Stimulated activated CD8-positive, alpha-beta memory T cell treated with anti-CD3 and anti-CD28 coated beads, Interleukin-7, amount 100 ng/mL, for 1 hour (primary cell): ENCODE measurements at places on chromosomes 4 and X.
A peak's percentile ranks its signal among the peaks of the same experiment; 100 is the strongest.

DNA sequence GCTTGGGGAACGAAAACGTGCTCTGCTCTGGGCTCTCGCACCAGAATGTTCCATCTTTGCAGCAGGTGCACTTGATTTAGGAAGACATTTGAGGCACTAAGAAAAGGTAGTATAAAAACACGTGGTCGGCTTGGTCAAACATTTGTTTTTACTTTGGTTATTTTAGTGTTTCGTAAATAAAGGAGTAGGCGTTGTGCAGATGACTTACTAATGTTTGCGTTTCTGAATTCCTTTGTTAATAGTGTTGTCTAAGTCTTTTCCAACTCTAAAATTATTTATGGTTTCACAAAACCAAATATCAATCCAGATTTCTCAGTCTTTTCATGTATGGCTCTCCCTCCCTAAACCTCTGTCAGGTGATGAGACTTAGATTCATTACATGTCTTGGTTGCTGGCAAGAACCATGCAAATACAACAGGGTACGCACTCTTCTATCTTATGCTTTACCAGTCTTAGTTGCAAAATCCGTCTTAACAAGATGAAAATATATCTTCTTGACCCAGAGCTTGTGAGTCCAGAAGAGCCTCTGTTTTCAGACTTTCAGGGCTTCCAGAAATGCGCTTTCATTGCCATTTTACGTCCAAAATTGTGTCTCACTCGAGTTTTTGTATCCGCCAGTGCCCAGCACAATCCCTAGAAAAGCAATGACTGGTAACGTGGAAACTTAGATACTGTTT, 686 bp downstream of the MTHFD2L start:
- DNase-seq, result no peak

DNA sequence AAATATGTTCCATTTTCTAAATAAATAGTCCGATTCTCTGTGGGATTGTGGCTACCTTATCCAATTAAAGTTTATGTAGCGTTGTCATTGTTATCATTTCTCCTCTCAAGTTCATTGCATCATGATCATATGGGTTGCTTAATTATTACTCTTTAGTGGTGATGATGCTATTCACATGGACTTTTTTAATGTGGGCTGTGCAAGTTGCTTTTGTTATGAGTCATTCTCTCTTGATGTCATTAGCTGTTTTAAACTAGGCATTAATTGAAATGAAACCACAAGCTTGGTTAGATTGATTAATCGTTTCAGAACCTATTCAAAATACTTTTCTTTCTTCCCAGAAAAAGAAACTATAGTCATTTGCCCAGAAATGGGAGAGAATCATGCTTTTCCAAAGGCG, 38.2 kb downstream of the NHS start:
- no peak for DNase-seq

DNA sequence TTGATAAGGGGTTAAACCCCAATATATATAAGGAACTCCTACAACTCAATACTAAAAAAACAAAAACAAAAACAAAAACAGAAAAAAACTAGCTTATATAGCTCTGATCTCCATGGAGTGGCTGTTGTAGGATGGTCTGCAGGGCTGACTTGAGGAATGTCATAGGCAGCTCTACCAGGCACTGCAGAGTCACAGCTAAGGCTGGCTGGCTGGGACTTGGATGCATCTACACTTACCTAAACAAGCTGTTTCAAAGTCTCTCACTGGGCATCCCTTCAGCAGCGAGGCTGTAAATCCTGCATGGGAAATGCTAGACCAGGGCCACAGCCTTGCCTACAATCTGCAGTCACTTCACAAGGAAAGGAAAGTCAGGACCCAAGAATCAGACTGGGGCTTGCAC, 61.3 kb downstream of the HOPX start:
- DNase-seq, result no peak

GRCh38 chr4:183263787-183264386, 56.2 kb downstream of the CLDN22 start:
- no peak for DNase-seq

- DNase-seq, result no peak
Observed at GRCh38 chrX:107728371-107729099, 47.1 kb downstream of the TSC22D3 start.

GRCh38 chr4:7750972-7751371, 188.7 kb downstream of the AFAP1 start:
- DNase-seq, result no peak

DNA sequence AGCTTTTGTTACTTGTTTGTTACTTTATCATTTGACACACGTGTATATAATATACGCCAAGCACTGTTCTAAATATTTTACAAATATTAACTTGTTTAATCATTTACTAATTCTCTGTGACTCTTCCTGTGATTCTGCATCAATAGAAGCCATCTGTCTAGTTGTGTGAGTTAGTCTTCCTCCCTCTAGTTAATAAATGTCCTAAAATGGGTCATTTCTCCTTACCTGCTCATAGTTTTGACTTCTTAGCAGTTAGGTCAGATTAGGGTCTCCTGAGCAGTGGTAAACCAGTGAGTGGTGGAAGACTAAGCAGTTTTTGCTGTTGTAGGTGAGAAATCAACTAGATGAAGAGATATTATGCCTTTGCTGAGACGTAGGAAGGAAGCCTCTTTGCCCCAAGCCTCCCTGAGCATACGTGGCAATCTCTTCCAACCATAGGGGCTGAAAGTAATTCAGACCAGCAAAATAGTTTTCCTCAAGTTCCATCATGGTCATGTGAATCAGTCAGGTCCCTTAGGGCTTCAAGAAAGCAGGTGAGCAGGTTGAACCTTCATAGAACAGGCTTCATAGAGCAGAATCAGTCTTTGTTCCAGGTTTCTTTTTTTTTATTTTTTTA, 38.7 kb upstream of the THOC2 start:
- DNase-seq, result no peak

DNA sequence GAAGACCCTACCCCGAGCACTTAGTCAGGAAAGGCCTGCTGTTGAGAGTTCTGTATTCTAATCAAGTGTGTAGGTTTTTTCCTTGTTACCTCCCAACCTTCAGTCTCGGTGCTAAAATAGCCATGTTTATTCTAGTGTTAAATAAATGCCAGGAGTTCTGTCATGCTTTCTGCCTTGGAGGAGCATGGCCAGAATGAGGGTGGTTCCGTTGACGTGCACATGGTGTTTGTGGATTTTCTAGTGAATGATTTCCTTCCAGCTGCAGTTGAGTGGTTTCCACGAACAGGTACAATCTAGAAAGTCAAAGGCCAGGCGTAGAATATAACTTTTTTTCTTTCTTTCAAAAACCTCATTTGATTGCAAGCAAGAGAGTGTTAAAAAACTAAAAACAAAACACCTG, 21.0 kb downstream of the TRMT44 start:
- DNase-seq, result no peak

GRCh38 chrX:153494061-153494460, 719 bp upstream of the BGN start:
- no peak for DNase-seq

DNA sequence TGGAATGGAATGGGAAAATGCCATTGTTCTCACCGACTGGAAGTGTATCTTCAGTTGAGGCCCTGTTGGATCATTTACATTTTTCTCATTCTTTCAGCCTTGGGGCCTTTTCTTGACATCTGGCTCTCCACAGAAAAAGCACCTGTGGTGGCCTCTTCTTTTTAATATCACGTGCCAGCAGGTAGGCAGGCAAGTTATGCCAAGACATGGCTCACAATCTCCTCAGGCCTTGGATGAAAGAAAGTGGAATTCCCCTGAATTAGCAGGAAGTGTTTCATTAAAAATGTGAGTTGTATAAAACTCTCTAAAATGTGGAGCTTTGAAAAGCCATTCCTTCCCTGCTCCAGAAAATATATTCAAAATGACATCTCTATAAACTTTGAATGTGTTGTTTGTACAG, 122.1 kb downstream of the FRAS1 start:
- no peak for DNase-seq

GRCh38 chr4:85376285-85376684, 98.7 kb upstream of the ARHGAP24 start:
- DNase-seq, result no peak

- DNase-seq, result no peak
Observed at GRCh38 chr4:64935469-64936001, 526.3 kb upstream of the TECRL start.

DNA sequence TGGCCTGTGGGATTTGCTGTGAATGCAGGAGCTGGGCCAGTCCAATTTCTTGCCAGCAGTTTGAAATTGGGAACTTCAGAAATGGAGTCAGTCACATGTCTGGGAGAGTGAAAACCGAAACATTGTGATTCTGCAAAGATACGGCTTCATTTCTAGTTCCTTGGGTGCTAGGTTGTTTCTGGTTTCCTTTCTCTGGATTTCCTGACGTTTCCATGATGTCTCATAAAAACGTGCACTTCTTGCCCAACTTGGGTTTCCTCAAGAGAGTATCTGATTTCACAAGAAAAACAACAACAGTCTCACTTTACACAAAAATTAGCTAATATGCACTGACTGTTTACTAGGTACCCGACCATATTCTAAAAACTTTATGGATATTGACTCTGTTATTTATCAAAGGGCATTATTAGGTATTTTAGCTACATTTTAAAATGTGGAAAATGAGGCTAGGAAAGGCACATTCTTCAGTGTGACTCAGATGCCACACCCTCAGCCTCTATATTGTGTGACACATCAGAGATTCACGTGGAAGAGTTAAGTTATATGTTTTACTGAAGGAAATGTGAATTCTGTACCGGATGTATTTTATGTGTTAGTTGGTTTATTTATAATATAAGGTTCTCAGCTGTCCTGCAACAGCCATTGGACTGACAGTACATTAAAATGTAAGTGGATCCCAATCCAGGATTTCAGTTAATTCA, 225.0 kb upstream of the PUDP start:
- no peak for DNase-seq

DNA sequence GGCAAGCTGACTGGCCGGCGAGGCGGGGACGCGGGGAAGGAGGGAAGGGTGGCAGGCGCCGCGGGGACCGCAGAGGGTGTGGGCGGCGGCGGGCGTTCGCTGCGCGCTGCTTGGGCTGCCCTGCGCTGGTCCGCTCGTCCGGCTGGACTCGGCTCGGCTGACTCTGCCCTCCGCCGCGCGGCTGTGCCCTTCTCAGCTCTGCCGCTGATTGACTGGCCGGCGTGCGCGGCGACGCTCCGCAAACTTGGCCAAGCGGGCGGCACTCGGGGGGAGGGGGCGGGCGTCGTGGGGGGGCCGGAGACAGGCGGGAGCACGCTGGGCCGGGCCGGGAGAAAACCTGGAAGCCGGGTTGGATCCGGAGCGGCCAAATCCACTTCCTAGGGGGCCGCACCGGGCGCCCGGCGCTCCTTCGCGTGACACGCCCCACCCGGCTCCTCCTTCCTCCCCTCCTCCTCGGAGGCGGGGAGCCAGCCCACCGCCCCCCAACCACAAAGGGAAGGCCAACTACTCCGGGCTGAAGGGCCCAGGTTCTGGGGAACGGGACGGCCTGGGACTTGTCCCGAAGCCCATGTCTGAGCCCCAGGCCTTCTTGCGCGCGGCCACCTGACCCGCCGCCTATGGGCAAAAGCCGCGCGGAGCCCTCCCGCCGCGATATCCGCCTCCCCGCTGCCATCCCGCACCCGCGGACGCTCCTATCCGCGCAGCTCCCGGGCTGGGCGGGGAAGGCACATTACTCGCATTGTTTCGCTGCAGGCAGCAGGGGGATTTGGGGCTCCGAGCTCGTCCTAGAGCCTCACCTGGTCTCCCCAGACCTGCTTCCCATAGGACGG, at the start of gene GPC4:
Gene GPC4, minus strand, starts transcription at position 214 of the 830 bp plus-strand sequence. CDS start 524 bp downstream, outside the sequence.
- DNase-seq, result no peak

GRCh38 chr4:105996845-105997244, 101.6 kb downstream of the NPNT start:
- DNase-seq, result no peak

- no peak for DNase-seq
Observed at GRCh38 chr4:110587666-110588285, 35.1 kb downstream of the PITX2 start.

DNA sequence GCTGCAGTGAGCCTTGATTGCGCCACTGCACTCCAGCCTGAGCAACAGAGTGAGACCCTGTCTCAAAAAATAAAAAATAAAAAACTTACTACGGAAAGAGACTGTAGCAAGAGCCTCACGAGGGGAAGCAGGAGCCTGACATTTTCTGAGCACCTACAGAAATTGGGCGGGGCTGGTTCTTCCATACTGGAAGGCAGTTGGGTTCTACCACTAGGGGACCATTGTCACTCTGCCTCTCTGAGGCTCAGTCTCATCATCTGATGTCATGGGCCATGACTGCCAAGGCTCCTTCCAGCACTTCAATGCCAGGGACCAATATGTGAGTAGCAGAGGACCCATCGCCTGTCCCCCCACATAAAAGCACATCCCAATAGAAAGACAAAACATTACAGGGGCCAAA, 8.2 kb downstream of the SH3KBP1 start:
- no peak for DNase-seq

DNA sequence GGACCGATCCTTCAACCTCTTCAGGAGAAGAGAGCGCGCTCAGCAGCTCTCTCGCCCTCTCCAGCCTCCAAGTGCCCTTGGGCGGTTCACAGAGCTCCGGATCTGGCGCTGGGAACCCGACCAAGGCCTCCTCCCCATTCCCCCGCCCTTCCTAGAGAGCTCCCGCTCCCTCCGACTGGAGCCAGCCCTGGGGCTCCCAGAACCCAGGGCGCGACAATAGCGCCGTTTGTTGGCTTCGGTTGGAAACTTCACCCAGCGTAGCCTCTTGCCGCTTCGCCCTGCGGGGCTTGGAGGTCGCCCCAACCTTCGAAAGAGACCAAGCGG, 3.1 kb upstream of the SOX3 start:
- no peak for DNase-seq

GRCh38 chr4:10734697-10735096, 50.1 kb upstream of the CLNK start:
- no peak for DNase-seq

DNA sequence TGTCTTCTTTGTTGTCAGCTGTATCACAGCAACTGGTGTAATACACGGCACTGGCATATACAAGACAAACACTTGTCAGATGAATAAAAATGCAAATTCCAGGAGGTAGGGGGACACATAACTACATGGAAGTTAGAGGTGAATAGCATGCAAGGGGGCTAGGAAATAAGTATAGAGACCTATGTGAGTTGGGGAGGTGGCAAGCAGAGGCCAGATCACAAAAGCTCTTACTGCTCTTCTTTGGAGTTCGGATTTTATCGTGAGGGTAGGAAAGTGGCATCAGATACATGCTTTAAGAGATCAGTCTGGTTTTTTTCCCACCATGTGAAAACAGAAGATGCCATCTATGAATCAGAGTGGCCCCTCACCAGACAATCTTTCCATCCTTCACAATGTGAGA, 2.8 kb upstream of the SRP72 start:
- DNase-seq, result no peak

GRCh38 chrX:121179972-121180371, 132.6 kb downstream of the GLUD2 start:
- DNase-seq, result no peak

DNA sequence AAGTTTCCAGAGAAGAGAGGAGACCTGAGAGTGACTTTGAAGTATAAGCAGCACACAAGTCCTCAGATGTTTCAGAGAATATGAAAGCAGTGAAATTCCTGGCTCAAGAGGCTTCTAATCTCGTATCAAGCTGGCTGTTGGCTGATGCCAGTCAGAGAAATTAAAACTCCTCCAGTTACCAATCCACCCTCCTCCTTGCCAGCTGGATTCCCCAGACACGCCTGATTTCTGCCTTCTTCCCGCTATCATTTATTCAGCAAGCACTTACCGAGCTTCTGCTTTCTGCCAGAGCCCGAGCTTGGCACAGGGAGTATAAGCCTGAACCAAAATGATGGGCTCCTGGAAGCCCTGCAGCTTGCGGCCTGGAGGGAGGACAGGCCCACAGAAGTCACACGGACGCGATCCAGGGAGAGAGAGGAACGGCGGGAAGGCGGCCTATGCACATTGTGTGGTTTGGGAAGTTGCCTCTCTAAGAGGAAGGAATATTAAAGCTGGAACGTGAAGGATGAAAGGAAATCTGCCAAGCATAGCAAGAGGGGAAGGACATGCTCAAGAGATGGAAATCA, 102.4 kb upstream of the TBL1X start:
- DNase-seq, result no peak

GRCh38 chr4:244471-244870, 60.8 kb downstream of the ZNF732 start:
- DNase-seq, result peak; percentile 14
